ENCODE measurements at places on chromosomes 13 and 19.

DNA sequence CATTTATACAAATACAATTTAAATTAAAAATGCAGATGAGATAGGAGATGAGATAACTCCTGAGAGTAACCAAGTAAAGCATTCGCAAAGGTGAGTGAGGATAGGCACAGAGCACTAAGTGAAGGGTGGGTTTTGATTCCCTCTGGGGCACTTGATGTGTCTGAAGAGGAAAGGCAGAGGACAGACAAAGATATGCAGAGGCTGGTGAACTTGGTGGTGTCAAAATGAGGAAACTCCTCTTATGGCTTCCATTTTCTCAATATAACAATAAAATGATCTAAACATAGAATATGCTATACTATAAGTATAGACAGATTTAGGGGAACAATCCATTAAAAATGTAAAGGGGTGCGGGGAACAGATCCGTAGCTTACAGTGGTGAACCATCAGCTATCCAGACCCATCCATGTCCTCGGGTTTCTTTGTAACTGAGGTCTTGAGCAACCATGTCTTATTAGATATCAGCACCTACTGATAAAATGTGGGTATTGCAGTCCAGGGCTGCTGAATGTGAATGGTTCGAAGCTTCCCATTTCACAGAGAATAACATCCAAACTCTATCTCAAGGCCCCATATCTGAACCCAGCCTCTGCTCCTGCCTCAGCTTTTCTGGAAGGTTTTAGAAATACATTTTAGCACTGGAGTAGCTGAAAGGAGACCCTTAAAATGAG lies 73.9 kb upstream of the SLC10A2 start:
- DNase-seq = no peak

DNA sequence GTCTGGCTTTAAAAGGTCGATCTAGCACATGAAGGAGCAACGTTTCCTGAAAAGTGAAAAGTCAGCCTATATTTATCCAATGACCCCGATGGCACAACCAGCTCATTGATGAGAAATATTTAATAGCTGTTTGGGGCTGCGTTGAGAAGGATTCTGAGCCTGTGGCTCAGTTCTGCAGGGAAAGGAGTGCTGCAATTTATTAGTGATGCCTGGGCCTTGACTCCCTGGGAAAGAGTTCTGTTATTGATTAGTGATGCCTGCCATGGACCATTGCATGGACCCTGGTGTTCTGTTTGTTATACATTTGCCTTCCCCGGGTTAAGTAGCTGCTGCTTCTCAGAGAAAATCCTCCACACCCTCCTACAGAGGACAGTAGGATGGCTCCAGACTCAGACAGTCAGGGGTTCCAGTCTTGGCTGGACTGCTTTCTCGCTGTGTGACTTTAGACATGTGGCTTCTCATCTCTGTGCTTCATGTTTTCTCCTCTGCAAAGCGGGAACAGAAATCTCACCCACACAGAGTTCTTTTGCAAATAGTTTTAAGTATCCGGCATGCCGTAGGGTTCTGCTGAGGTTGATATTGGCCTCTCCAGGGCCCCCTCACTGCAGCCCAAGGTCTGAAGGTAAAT lies 17.7 kb upstream of the PTPRS start:
- no peak for DNase-seq

GRCh38 chr19:4866595-4867424 lies 657 bp downstream of the PLIN3 start:
- DNase-seq = no peak

GRCh38 chr13:110812121-110812868 lies 98.8 kb downstream of the ING1 start:
- no peak for DNase-seq

DNA sequence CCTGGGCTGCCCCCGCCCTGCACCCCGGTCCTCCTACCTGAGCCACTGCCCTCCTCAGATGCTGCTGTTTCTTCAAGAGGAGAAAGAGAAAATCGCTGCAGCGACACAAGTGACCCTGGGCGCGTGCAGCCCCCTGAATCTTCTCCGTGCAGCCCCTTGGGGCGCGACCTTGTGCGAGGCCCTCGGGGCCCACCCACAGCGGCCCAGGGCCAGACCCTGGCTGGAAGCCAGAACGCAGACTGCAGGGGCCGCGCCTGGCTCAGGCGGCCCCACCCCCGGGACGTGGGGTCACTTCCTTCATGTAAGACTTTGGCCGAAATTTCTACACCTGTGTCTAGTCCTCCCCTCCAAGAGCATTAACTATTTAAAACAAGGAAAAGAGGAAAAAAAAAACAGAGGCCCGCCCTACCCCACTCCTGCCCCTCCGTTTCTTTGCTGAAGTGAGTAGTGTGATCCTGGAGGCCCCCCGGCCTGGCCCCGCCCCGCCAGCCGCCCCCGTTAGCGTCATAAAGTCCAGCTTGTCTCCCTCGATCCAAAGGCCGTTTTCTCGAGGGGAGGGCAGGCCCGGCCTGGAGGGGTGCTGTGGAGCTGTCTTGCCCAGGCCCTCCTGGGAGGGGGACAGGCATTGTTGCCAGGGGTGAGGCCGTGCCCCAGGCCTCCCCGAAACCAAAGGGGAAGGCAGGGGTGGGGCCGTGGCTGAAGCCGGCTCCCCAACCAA lies 35.3 kb downstream of the BTBD2 start:
- DNase-seq = no peak

DNA sequence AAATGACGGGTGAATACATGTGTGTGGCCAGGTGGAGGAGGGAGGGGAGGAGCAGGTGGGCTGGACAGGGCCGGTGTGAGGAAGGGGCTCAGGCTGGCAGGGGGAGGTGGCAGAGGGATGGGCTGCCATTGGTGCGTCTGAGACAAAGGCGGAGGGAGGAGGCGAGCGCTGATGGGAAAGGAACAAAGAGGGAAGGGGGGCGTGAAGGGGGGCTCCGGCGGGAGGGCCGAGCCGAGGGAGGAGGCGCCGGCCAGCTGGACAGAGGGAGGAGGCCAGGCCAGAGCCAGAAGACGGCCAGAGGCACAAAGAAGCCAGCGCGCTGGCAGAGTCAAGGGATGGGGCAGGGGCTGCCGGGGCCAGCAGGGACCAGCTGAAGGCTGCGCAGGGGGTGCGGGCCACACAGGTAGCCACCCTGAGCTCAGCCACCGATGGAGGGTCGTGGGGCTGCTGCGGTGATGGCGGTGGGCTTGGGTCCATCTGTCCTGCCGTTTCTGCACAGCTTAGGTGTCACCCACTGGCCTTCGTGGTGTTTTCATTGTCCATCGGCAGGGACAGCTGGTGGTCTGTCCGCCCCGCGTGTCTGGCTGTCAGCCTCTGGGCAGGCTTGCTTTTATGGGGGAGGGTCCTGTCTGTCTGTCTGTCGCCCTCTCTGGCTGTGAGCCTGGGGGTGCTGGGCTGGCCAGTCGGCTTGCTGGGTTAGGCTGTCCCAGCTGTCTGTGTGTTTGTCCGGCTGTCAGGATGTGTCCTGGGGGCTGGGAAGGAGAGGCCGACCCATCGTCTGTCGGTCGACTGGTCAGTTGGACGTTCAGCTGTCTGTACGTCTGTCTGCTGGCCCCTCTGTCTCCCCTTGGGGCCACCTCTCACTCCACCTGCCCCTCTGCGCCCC lies 2.2 kb downstream of the APC2 start:
- no peak for DNase-seq

DNA sequence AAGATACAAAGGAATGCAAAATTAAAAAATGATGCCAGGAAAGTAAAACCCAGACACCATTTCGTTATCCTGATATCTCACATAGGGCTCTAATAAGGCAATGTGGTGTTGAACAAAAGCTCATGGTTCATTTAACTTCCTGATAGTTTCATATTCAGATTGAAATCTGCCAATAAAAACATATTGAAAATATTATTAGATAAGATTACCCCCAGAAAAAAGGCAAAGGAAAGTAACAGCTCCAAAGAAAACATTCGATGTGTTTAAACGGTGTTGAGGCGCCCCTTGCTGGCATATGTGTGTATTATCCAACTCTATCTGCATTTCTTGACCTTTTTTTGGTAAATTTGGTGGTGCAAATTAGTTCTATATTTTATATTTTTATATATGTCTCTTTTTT lies 75.9 kb downstream of the ESD start:
- no peak for DNase-seq

DNA sequence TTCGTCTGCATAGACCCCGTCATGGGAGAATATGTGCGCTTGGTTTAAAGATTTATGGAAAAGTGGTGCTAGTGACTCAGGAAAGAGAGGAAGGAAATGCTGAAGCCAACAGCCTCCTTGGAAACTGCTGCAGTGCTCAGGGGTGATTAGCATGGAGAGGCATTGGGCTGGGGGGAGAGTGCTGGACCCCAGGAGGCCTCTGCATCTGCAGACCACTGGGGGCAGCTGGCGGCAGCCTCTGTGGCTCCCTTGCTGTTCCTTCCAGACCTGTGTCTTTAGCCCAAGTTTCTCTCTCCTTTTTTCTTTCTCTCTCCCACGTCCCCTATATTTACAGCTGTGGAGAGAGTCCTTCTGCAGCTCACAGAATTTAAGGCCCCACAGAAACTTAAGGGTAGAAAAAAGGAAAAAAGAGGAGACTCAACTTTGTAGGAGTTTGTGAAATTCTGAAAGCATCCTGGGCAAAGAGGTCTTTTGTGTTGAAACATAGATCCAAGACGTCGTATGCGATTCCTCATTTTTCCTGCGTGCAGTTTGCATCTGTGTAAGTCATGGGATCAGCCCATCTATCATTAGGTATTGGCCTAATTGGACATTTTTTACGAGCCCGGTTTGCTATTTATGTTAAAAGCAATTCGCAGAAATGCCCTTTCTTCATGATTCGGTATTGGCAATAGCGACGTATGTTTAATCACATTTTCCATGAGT lies 116.2 kb upstream of the ZNF536 start:
- no peak for DNase-seq

- DNase-seq = no peak
Observed at GRCh38 chr19:2491130-2491801, 15.3 kb downstream of the GADD45B start.

GRCh38 chr13:110580800-110581199 lies 19.3 kb upstream of the RAB20 start:
- no peak for DNase-seq

DNA sequence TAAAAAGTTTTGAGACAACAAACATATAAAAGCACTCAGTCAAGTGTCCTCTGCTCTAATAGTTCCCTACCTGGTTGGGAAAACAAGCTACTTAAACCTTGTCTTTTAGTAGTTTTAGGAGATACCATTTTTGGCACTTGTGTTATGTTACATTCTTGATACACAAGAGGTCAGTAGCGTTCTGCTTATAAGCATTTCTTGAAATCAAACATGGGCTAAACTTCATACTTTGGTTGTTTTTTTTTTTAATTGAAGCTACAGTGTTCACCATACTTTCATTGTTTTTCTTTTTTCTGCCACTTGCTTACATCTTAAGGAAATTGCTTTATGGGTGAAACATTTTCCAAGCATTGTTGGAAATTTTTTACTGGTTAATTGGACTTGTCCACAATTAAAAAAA lies 12.9 kb downstream of the NHLRC3 start:
- DNase-seq = no peak

DNA sequence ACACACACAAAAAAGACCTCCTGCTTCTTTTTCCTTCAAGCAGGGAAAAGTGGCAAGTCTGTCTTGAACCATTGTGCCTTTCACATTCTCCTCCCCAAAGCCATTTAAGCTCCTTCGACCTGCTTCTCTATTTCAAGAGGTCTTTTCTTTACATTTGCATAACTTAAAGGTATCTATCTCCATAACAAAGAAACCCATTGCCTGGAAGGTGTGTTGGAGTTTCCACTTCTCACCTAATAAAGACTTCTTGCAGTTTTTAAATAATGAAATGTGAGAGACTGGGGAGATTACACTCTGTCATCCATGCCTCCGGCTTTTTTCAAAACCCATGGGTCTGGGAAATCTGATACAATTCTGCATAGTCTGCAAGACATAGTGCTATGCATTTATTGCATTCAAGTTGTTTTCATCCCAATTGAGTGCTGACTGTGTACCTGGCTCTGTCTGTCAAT lies 41.8 kb upstream of the NBEA start:
- DNase-seq = no peak

- no peak for DNase-seq
Observed at GRCh38 chr13:42696191-42696590, 85.2 kb upstream of the FAM216B start.

DNA sequence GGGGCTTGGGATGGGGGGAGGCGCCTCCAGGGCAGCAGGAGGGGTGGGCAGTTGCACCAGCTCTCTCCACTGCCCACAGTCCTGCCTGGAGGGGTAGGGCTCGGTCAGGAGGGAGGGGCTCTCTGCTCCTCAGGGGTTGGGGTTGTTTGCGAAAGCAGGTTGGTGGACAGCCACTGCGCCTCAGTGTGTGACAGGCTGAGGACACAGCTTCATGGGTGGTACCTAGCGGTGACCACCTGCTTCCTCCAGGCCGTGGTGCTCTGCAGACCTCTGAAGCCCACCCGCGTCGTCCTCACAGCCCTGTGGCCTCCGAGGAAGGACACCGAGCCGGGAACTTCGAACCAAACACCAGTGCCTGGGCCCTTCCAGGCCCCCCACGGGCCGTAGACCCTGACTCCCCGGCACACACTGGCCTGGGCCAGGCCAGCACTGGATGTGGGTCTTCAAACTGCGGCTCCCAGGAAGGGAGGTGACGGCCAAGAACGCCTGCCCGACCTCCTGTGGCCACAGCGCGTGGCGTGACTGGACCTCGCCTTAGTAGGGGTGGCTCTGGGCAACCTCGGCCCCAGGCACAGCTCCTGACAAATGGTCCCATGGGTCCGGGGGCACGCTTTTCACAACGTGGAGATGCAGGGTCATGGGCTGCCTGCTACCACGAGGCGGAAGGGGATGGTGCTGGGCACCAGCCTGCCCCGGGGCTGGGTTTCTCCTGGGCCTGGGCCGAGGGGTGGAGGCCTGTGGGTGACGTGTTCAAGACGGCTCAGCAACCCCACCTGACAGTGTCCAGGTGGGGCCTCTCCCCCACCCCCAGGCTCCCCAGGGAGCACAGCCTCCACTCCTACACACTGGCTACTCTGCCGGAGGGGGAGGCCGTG lies 173.2 kb downstream of the KDM4B start:
- no peak for DNase-seq

GRCh38 chr13:96540670-96541069 lies 450.8 kb downstream of the HS6ST3 start:
- no peak for DNase-seq

GRCh38 chr19:2219726-2220125 lies 16.4 kb downstream of the PLEKHJ1 start:
- no peak for DNase-seq

DNA sequence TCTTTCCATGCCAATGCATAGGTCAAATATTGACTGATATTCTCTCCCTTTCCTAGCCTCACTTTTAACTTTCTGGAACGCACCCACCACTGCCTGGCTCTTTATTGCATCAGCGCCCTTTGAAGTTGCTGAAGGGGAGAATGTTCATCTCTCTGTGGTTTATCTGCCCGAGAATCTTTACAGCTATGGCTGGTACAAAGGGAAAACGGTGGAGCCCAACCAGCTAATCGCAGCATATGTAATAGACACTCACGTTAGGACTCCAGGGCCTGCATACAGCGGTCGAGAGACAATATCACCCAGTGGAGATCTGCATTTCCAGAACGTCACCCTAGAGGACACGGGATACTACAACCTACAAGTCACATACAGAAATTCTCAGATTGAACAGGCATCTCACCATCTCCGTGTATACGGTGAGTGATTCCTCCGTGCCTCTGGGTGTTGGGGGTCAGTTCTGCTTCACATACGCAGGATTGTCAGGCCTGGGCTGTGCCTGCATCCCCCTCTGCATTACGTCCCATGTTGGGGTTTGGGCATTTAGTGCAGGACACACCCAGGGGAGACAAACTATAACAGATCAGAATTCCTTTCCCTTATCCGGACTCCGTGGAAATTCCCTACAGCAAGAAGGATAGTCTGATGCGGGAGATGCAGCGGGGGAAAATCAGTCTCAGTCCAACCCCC lies 1.3 kb downstream of the CEACAM21 start:
- no peak for DNase-seq

All from stimulated activated CD8-positive, alpha-beta memory T cell treated with anti-CD3 and anti-CD28 coated beads, Interleukin-7, amount 100 ng/mL, for 1 hour (primary cell).